ENCODE measurements at places on chromosomes 5 and 9.

DNA sequence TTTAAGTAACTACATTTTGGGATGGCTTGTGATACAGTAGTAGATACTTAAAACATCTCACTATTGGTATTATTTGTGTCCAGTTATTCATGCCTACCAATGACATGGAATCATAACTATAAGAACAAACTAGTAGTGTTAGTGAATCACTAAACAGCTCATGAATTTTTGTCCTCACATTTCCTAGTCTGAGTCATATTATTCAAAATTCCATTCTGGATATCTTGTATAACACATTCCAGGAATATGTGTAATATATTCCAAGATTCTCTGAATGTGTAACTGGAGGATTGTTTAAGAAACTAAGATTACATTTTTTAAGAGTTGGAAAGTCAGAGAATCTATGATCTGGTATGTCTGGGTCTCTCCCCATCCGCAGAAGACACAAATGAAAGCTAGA is 565.3 kb upstream of the ZNF608 start:
- no peak for DNase-seq

DNA sequence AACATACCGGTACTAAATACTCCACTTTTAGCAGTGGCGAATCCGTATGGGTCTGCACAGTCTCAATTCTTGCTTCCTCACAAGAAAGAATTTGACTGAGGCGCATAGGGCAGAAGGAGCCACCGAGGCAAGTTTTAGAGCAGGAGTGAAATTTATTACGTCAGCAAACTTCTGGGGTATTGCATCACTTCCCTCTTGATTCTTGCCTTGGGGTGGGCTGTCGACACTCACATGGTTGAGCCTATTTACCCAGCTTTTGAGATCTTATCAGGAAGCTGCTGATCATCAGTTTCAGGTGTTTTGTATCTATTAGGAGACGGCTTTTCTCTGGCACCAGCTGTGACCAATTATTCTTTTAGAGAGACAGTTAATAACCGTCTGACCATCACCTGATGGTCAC is 111.5 kb upstream of the CCNH start:
- DNase-seq: no peak

GRCh38 chr9:127987103-127987614 is 6.4 kb upstream of the EEIG1 start:
- no peak for DNase-seq

DNA sequence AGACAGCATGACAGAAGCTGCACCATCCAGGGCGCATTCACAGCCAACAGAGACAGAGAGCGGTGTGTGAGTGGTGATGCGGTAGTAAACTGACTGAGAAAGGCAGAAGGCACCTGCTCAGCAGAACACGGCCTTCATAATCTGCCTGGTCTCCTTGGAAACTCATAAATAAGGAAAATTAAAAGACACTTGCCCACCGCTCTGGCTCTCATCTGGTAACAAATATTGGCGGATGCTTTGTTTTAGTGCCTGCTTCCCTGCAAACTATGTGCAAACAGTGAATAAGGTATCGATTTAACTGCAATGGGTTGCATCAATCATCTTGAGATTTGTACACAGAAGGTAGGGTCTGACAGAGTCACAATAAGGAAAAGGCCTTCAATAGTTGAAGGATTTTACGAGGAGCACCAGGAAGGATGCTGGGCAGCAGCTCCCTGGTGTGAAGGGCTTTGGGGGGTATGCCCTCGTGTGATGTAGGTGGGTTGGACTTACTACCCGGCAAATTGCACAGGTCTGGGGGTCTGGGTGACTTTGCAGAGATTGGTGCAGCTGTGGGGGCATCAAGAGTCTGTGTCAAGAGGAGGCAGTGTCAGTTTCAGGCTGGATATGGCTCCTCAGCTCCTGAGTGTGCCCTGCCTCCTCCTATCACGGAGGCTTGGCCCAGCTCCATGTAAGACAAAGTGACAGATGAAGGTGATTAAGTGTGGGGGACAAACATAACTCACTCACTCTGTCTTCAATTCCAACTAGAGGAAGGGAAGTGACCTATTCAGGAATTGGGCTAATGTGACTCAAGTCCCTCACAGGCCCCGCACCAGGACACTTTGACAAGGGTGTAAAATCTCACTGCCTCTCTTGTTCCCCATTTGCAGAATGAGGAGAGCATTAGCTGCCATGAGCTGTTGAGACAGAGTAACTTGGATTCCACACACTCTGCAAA is 166.7 kb downstream of the ICE1 start:
- no peak for DNase-seq

DNA sequence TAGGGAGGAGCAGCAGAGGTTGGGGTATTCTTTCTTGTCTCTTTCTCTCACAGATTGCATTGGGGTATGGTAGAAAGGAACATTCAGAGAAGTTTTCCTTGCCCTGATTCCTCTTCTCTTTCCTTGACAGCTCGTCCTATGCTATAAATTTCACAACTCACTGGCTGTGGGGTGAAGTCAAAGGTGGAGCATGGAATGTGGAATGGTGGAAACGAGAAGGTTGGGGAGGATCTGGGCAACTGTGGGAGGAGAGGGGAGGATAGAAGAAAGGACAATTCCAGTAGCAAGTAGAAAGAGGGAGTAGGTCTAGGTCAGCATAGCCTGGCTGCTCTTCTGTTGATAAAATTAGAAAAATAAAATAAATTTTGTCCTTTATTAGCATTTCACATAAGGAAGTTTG is 39.0 kb upstream of the POC5 start:
- no peak for DNase-seq

DNA sequence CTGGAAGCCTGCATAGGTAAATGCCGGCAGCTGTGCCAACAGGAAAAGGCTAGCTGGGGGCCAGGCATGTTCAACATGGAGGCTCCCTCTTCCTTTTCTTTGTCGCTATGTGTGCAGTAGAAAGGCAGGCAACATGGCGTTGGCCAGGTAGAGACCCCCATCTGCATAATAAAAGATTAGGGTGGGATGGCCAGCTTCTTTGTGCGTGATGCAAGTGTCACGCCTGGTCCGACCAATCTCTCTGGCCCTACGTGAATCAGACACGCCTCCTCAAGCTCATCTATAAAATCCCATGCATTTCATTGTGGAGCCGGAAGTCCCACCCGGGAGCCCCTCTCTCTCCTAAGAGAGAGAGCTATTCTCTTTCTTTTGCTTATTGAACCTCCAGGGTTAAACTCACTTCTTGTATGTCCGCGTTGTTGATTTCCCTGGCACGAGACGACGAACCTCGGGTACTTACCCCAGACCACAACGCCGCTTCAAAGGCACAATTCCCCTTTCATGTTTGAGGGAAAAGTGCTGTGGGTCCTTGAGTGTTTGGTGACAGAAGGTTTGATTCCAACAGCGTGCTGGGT is 25.0 kb upstream of the C5orf47 start:
- DNase-seq: no peak

GRCh38 chr9:95756986-95757385 is 118.5 kb upstream of the ERCC6L2 start:
- no peak for DNase-seq

DNA sequence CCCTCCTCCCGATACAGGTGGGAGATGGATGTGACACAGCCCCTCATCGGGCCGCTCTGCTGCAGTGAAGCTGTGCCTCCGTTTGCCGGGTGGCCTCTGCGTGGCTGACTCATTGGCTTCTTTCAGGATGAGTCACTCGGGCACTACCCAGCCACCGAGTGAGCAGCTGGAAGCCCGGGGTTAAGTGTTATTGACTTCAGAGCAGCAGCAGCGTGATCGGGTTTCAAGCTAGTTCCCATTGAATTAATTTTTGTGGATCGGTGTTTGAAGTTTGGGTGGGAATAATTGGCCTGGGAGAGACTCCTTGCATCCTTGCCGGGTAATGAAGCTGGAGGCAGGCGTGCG is 266.4 kb upstream of the IRX4 start:
- DNase-seq: no peak

DNA sequence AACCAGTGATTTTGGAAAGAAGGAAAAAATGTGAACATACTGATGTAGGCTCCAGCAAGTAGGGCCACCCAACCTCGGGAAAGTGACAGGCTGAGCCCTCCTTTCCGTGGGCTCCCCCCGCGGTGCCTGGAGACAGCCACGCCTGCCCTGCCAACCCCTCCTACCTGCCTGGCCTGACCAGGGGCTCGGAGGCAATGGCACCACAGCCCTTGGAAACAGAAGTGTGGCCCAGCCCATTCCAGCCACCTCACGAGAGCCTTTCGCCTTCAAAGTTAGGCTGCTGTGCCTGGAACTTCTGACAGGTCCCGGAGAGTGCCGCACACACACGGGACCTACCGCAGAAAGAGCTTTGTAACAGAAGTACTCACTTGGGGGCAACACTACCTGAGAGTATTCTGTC is 49.5 kb upstream of the LRRC14B start:
- no peak for DNase-seq

DNA sequence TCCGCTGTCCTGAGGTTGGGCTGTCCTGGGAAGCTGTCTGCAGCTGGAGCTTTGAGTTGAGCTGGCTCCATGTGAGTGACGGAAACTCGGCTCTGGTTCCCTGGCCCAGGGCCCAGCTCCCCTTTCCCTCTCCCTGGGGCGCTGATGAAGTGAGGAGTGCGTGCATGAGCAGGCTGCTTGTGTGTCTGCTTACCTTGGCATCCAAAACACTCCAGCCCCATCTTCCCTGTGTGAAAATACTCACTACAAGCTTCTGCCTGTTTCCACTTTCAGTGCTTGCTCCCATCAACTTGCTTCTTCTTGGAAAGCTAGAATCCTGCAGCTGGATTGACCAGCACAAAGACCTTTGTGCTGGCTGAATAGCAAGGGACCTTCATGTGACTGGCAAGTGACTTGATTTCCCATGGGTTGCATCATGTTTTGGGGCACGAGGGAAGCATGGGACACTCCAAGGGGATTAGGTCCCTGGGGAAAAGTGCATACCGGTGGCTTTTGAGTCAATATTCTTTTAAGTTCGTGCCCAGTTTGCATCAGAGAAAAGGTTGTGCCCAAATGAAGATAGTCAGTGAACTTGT is 198.1 kb downstream of the GADD45G start:
- DNase-seq: no peak

DNA sequence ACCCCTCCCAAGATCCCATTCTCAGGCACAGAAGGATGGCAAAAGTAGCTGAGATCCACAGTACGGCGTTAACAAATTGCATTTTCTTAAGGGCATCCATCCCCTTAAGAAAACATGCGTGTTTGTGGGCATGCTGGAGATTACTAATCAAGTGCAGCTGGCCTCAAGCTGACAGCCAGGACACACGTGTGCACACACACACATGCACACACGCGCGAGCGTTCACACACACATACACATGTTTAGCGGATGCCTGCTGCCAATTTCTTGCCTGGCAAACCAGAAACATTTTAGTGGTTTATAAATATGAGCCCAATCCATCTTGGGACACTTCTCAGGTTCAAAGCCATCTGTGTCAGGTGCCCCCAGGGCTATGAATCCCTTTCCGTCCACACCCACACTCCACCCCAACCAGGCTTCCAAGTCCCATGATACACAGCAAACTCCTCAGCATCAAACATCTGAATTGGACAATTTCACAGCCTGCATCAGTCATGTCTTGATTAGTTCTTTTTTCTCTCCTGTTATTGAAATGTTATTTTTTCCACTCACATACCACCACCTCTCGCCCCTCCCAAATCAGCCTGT is 23.5 kb upstream of the SMIM23 start:
- no peak for DNase-seq

GRCh38 chr9:130627051-130627450 is 37.3 kb upstream of the PRDM12 start:
- no peak for DNase-seq

DNA sequence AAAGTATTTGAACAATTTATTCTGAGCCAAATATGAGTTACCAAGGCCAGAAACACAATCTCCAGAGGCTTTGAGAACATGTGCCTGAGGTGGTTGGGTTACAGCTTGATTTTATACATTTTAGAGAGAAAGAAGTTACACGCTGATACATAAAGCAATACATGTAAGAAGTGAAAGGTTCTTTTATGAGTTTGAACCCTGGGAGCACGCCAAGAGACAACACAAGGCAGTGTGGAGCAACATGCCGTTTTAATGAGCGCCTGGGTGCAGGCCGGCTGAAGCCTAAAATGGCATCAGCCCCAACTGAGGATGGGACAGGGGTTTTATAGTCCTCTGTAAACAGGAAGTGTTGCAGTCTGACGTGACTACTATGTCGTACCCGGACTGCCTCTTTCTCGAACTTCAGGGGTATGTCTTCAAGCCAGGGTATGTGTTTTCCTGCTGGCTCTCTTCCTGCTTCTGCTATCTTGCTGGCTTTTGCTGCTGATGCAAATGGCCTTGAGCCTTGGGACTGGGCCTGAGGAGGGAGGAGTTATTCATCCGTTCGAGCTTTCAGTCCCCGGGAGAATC is 193.7 kb downstream of the CYLC2 start:
- no peak for DNase-seq

DNA sequence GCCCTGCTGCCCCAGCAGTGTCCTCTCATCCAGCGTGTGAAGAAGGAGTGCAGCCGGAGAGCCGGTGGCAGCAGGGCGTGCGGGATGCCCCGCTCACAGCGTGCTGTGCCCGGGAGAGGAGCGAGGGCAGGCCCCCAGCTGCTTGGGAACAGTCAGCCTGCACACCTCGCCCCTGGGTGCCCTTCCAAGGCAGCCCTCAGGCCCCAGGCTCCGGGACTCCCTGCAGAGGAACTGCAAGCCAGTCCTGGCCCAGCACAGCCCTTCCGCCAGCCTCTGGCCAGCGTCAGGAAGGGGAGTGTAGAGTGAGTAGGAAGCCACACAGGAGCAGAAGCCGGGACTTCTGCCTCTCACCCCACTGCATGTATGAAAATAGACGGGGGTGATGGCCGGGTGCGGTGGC is 43.5 kb downstream of the ADAMTS2 start:
- DNase-seq: no peak

DNA sequence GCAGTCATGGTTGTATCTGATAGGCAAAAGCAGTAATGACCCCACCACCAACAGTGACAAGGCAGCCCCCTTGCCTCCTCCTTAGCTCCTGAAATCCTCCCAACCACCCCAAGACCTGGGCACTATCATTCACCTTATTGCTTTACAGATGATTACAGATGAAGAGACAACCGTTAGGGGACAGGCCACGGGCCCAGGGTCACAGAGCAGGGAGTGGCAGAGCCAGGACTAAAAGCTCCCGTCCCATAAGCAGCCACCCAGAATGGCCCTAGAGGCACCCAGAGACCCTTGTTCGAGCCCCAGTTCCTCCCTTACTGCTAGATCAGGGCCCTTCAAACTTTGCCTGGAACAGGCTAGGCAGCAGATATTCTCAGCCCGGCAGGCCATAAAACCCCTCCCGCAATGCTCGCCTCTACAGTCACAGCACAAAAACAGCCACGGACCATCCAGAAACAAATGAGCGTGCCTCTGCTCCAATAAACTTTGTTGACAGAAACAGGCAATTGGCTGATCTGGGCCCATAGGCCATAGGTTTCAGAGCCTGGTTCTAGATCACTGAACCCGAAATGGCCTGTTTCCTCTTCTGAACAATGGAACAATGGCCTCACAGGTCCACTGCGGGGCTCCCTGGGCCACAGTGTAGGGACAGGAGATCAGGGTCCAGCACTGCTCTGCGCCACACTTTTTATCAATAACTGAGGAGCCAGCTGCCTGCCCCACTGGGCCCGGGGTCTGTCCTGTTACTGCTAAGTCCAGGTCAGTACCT is 67.0 kb downstream of the LRSAM1 start:
- DNase-seq: no peak
